CD4-positive, CD25-positive, alpha-beta regulatory T cell (primary cell): ENCODE measurements at places on chromosomes 2 and 18. TPM values are rescaled to one million over a fixed set of nuclear protein-coding genes. Genes with fewer than 3 reads are reported as not detected.

DNA sequence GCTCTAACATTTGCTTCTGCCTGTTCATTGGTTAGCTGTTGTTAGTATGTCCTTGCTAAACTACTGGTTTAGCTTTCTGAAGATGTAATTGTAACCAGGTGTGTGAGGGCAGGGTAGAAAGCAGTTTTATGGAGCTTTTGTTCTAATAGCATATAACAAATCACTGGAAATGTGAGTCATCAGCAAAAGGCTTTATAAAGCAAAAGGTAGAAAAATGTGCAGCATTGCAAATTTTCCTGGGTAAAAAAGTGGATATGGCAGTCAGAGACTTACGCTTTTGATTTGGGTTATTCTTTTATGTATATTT, 85.3 kb downstream of the ZNF407 start:
- no peak for DNase-seq
- no peaks in the 10 kb centered on the region for H3K27me3 ChIP-seq
- no peak overlapping the region for H3K4me3 ChIP-seq
- H3K36me3 ChIP-seq: peaks cover 7% of the 10 kb centered on the region
- H3K4me1 ChIP-seq: no peaks in the 10 kb centered on the region
- H3K27ac ChIP-seq: no peak overlapping the region

GRCh38 chr2:9423922-9424272, 443 bp downstream of the CPSF3 start:
- DNase-seq: no peak
- no peaks in the 10 kb centered on the region for H3K27me3 ChIP-seq
- H3K36me3 ChIP-seq: peaks cover 3% of the 10 kb centered on the region
- H3K4me1 ChIP-seq: peaks cover 38% of the 10 kb centered on the region

DNA sequence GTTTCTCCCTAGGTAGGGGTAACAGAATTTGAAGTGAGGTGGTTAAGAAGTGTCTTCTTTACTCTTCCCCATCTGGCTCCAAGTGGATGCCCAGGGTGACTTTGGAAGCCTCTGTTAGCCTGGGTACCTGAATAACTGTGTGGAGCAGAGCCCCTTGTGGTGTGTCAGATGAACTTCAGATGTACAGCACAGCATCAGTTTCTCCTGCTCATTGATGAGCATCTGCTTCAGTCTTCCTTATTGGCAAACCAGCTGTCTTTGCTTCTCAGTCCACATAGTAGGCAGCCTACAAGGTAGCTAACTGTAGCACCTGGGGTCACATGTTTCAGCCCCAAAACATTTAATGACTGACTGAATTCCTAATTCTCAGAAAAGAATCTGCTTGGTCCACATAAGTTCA, 56.2 kb upstream of the ATP8B1 start:
- no peak overlapping the region for H3K27ac ChIP-seq
- H3K4me3 ChIP-seq: no peak overlapping the region
- H3K36me3 ChIP-seq: no peaks in the 10 kb centered on the region
- H3K27me3 ChIP-seq: no peaks in the 10 kb centered on the region

Gene TDRD15
- not detected for total RNA-seq

Gene EGR4
- 0.69 TPM for total RNA-seq

Gene NPHP1
- not detected for total RNA-seq

Gene TEX51
- total RNA-seq: not detected

Gene CD8A
- not detected for total RNA-seq

Gene SLC14A1
- 35.1 TPM for total RNA-seq
